Upper lobe of left lung (tissue), 6 donors: ENCODE measurements at places on chromosomes 11 and 22. TPM values are rescaled to one million over a fixed set of nuclear protein-coding genes. Genes with fewer than 3 reads are reported as not detected.

Gene TRPM5
- not detected for total RNA-seq

DNA sequence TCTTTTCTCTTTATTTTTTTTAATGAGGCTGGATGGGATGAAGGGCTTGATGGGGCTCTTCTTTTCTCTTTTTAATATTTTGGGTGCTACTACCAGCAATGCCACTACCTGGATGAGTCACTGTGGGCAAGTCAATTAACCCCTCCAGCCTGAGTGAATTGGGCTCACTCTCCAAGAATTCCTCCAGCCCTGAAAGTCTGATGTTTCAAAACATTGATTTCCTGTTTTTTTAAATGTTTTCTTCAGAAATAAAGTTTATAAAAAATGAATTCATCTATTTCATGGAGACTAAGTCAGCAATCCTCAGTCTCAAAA lies 812 bp upstream of the OR5A2 start:
- DNase-seq: no peak

- DNase-seq: no peak
Measured at GRCh38 chr11:78100676-78101472, 21.2 kb upstream of the NDUFC2 start.

GRCh38 chr11:117931971-117932370 lies 2.8 kb upstream of the TMPRSS13 start:
- no peak for DNase-seq

DNA sequence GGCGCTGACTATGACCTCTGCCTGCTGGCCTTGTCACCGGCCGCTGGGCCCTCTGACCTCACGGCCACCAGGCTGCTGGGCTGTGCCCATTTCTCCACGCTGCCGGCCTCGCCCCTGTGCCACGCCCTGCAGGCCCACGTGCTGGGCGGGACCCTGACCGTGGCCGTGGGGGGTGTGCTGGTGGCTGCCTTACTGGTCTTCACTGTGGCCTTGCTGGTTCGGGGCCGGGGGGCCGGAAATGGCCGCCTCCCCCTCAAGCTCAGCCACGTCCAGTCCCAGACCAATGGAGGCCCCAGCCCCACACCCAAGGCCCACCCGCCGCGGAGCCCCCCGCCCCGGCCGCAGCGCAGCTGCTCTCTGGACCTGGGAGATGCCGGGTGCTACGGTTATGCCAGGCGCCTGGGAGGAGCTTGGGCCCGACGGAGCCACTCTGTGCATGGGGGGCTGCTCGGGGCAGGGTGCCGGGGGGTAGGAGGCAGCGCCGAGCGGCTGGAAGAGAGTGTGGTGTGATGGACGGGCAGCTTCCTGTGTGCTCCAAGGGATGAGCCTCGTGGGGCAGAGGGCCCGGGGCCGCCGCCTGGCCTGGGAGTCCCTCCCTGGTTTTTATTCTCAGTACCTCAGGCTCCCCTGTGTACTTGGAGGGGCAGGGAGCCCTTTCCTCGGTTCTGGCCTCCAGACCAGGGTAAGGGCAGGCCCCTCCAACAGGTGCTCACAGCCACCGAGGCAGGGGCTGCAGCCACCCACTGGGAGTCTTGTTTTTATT lies 3.0 kb downstream of the LRFN4 start:
- DNase-seq: no peak

DNA sequence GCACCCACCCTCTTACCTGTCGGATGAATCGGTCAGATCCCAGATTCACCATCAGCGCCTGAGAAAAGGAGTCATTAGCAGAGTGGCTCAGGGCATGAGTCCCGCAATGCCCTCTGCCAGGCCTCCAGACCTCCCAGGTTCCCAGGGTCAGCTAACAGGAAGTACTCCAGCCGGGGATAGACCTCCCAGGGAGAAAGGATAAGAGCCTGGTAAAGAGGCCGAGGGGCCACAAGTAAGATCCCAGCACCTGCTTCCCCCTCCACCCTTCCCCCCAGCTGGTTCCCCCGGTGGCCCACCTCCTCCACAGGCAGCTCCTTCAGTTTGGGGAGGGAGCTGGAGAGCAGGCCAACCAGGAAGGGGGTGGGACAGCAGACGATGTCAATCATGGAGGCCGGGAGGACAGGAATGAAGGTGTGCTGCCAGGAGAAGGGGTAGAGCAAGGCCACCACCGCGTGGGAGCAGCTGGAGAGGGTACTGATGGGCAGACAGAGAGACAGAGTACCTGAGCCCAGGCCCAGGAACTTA lies 16.4 kb downstream of the RPL27A start:
- DNase-seq: no peak

DNA sequence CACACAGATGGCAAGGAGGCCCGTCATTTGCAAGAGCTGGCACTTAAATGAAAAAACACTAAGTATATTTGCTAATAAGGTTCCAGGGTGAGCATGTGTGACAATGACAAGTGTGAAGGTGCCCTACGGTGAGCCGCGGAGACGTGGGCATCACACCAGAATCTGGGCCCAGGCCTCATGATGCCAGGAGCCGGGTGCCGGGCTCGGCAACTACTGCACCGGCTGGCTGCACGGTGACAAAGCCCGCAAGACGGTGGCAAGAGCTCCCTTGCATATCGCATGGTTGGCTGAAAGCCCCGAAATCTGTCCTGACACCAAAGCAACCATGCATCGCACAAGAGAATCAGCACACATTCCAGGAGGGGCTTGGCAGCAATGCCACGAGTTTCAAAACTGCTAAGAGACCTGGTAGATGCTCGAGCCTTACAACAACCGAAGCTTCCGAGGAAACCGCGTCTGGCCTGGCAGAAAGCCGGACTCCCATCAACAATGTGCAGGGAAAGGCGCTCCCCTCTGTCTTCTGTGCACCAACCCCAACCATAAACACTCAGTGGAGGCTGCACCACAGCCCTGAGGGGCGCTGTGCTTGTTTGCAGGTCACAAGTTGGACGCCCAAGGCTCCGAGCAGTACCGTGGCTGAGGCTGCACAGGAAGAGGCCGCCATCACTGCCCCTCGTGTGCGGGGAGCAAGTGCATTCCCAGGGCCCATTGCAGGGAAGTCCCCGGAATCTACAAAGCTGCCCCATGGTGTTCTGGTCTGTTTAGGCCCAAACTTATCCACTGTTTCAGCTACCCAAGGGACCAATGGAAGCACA lies 339.7 kb downstream of the CTTN start:
- no peak for DNase-seq

- DNase-seq: peak; percentile 77
Measured at GRCh38 chr11:32090545-32091370, at the start of gene RCN1. TSS of gene RCN1 (plus strand) at chr11:32091074. CDS start at chr11:32091197, 123 bp downstream.

GRCh38 chr11:99020352-99021225 lies at the start of gene CNTN5:
TSS of gene CNTN5 (plus strand) at chr11:99020949.
- peak; percentile 27 for DNase-seq

GRCh38 chr11:104620991-104621390 lies 277.3 kb downstream of the CASP12 start:
- DNase-seq: no peak

Gene C11orf91
- not detected for total RNA-seq

Gene OR52H1
- total RNA-seq: 0.24 TPM

DNA sequence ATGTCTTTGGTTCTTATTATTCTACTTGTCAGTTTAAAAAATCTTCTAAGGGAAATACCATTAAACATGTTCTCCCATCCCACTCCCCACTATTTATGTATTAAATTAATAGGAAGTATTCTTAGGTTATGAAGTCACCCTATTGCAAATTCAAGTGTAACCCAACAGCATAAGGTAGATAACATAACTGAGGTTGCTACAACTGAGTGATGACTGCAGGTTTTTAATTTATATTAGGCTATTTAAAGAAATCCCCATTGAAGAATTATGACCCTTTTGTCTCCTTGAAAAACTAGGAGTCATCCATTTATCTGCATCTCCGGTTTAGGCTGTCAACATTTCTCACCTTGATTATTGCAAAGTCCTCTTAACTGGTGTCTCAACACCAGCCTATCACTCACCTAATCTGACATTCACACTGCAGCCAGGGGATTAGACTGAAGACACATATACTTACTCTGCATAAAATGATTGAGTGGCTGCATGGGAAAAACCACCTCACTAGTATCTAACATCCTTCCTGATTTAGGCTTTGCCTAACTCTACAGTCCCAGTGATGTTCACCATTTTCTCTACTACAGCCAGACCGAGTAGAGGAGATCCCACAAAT lies 649.4 kb downstream of the CNTN5 start:
- DNase-seq: no peak

- no peak for DNase-seq
Measured at GRCh38 chr11:132551016-132551415, 981.3 kb downstream of the OPCML start.

DNA sequence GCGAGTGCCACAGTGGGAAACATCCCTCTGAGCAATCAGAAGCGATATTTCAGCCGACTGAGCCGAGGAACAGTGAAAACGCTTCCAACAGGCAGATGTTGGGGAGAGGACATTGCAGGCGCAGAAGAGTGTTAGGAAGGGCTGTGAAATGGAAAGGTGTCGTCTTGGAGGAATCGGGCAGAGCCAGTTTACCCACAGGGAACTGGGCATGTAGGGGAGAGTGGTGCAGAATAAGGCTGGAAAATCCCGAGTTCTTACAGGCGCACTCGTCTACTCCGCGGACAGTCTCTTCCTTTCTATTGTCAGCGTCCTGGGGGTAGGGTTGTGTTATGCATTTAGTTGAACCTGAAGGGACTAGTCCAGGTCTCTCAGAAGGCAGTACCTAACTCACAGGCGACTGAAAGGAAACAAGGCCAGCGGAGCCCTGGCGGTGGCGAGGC lies 1.1 kb upstream of the APLP2 start:
- DNase-seq: no peak

GRCh38 chr11:88620568-88621130 lies 283.1 kb upstream of the CTSC start:
- DNase-seq: no peak

- no peak for DNase-seq
Measured at GRCh38 chr11:26025676-26026075, 306.3 kb upstream of the ANO3 start.

Gene CSTF3
- total RNA-seq: 7.3 TPM

- DNase-seq: no peak
Measured at GRCh38 chr11:65210361-65210731, 28.6 kb downstream of the CAPN1 start.

- no peak for DNase-seq
Measured at GRCh38 chr11:20644360-20644759, 25.0 kb upstream of the NELL1 start.

Gene FAM111A
- 51.3 TPM for total RNA-seq

Gene USP2
- 3.4 TPM for total RNA-seq

DNA sequence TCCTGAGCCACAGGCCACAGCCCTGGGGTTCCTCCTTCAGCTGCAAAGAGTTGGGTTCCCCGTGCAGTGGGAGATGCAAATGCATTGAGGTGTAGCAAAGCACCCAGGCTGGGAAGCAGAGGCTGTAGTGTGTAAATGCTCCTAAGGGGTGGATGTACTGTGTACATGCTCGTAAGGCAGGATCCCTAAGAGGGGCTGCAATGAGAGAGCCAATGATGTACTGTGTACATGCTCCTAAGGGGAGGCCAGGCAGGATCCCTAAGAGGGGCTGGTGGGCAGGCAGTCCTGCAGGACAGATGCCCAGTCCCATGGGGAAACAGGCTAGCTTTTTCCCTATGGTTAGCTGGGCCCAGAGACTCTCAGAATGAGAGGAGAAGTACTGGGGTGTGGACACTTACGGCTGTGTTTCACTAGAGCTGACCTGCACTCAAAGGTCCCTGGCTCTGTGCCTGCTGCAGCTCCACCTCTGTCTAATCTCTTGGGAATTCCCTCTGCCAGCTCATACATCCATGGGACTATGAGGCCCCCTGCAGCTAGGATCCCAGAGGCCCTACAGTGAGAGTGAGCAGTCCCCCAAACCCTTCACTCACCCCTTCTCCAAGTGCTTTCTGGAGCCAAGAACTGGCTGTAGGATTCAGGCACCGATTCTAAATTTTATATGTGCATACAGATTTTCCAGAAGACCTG lies 261.9 kb upstream of the LUZP2 start:
- peak; percentile 74 for DNase-seq

- no peak for DNase-seq
Measured at GRCh38 chr11:26578998-26579661, 7.1 kb upstream of the MUC15 start.

DNA sequence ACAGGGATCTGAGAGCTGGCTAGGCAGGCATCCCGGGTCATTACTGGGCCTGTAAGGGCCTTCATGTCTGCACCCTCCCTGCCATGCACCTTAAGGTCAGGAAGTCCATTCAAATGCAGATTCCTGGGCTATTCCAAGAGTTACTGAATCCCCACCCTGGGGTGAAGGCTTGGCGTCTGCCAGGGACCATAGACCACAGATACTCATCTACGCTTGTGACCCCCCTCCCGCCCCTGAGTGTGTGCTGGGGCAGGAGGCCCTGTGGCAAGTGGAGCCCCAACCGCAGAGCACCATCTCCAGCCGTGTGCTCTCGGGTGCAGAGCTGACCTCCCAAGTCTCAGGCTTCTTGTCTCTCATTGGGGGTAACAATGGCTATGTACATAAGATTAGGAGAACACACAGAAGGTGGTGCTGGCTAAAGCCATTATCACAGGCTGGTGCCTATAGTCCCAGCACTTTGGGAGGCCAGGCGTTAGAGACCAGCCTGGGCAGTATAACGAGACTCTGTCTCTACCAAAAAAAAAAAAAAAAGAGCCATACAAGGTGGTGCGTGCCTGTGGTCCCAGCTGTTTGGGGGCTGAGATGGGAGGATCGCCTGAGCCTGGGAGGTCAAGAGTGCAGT lies 19.1 kb upstream of the KCNQ1OT1 start:
- DNase-seq: no peak

DNA sequence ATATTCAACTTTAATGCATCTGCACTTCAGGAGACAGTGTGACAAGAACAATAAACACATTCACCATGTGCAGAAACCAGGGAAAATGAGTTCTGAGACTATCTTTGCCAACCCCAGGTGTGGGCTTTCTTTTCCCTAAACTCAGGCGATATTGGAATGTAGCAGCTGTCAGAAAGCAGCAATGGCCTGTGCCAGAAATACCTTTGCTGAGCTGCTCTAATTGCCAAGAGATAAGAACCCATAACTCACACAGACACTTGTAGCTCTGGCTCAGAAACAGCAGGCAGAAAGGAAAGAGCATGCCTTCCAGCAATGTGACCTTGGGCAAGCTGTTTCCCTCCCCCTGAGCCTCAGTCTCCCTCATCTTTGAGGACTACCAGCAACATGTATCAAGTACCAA lies 77.6 kb downstream of the PLEKHA7 start:
- no peak for DNase-seq

- DNase-seq: no peak
Measured at GRCh38 chr11:66126808-66127555, 56.9 kb downstream of the PACS1 start.

Gene IGLL1
- total RNA-seq: not detected
